ENCODE measurements at places on chromosomes 5 and 9. TPM values are rescaled to one million over a fixed set of nuclear protein-coding genes. Genes with fewer than 3 reads are reported as not detected.

DNA sequence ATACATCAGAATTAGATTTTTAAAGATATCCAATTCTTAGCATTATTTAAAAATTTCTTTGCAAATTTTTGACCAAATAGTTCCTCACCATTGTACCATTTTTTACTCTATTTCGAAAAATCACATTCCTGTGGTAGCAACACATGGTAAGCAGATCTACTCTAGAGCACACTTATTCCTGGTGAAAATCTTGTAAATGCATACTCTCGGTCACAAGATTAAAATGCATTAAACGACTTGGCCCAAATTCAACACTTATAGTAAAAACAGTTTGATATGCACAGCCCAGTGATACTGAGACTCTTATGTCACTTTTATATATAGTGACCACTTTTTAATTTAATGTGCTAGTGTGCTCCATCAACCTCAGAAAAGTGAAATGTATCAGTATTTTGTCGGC is 208.8 kb upstream of the TARS1 start:
- H3K36me3 ChIP-seq: no peaks in the 10 kb centered on the region
- H3K4me1 ChIP-seq: peaks cover 6% of the 10 kb centered on the region
- DNase-seq: no peak
- H3K27me3 ChIP-seq: no peaks in the 10 kb centered on the region
- no peak overlapping the region for H3K27ac ChIP-seq

DNA sequence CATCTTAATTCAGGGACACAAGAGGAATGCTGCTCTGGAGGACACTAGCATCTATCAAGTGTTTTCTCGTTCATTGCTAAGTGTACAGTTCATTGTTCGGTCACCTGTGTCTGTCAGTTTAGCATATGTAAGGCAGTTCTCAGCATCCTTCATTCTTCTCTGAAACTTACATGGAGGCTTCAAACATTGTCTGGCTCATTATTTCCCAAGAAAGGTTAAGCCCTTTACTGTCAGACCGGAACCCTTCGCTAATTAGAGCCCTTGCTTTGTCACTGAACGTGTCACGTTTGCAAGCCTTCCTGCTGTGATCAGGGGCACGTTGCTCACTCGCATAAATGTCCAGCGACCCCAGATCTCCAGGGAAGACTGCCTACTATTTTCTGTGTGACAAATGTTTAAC is 62.3 kb upstream of the RIOK2 start:
- H3K36me3 ChIP-seq: no peaks in the 10 kb centered on the region
- peaks cover 6% of the 10 kb centered on the region for H3K27me3 ChIP-seq
- no peak overlapping the region for H3K27ac ChIP-seq
- H3K4me3 ChIP-seq: no peak overlapping the region

DNA sequence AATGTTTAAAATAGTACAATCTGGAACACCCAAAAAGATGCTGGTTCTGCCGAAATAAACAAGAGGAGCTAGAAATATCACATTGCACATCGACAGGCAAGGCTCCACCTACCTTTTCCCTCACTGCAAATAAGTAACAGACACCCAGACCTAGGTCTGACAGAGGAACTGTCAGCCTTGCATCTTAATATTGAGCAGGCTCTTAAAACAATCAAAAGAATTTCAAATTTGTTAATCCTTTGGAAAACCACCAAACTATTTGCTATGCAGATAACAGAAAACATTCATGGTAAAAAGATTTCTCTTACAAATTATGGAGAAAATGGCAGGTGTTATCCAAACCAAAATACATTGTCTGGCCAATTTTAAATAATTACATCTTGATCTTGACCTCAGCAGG is 71.3 kb downstream of the FRMD3 start:
- H3K27me3 ChIP-seq: peaks cover 5% of the 10 kb centered on the region
- DNase-seq: no peak
- no peaks in the 10 kb centered on the region for H3K36me3 ChIP-seq
- no peak overlapping the region for H3K4me3 ChIP-seq

DNA sequence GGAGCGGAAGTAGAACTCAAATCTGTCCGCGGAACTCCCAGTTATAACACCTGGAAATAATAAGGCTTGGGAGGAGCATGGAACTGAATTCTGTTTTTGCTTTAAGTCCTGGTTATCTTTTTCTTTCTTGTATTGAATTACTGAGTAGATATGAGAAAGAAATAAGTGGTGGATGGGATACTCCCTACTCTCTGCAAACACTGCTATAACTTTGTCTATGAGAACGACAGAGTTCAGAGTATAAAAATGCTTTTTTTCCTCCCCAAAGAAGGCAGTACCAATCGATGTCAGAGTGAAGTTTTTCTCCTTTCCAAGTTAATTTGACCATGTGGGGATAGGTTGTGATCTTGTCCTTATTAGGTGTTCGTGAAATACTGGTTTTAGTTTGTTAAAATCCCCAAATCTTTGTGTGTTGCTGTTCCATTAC is 1.2 kb downstream of the RIC1 start:
- peaks cover 45% of the 10 kb centered on the region for H3K4me1 ChIP-seq
- H3K4me3 ChIP-seq: peak overlapping the region; percentile 90
- no peak for DNase-seq
- H3K27me3 ChIP-seq: no peaks in the 10 kb centered on the region
- H3K36me3 ChIP-seq: peaks cover 12% of the 10 kb centered on the region
- H3K27ac ChIP-seq: peak overlapping the region; percentile 88

GRCh38 chr5:37005252-37005651 is 128.7 kb downstream of the NIPBL start:
- no peaks in the 10 kb centered on the region for H3K4me1 ChIP-seq
- H3K27me3 ChIP-seq: no peaks in the 10 kb centered on the region
- no peak overlapping the region for H3K4me3 ChIP-seq
- peaks cover 5% of the 10 kb centered on the region for H3K36me3 ChIP-seq
- H3K27ac ChIP-seq: no peak overlapping the region

DNA sequence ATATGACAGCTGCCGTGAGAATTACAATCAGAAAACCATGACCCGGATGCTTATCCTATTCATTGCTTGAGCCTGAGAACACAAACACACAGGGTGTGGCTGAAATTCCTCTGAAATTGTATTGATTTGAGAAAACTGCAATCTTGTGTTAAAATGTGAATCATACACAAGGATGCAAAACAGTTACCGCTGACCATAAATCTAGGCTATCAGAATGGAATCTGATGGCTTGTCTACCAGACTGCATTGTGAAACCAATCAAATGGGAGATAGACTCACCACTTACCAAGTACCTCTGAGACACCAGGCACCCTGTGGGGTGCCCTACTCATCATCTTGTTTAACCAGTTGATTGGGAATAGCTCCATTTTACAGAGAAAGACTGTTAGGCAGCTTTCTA is 188.7 kb upstream of the MSX2 start:
- DNase-seq: no peak
- peaks cover 7% of the 10 kb centered on the region for H3K4me1 ChIP-seq
- no peak overlapping the region for H3K4me3 ChIP-seq

DNA sequence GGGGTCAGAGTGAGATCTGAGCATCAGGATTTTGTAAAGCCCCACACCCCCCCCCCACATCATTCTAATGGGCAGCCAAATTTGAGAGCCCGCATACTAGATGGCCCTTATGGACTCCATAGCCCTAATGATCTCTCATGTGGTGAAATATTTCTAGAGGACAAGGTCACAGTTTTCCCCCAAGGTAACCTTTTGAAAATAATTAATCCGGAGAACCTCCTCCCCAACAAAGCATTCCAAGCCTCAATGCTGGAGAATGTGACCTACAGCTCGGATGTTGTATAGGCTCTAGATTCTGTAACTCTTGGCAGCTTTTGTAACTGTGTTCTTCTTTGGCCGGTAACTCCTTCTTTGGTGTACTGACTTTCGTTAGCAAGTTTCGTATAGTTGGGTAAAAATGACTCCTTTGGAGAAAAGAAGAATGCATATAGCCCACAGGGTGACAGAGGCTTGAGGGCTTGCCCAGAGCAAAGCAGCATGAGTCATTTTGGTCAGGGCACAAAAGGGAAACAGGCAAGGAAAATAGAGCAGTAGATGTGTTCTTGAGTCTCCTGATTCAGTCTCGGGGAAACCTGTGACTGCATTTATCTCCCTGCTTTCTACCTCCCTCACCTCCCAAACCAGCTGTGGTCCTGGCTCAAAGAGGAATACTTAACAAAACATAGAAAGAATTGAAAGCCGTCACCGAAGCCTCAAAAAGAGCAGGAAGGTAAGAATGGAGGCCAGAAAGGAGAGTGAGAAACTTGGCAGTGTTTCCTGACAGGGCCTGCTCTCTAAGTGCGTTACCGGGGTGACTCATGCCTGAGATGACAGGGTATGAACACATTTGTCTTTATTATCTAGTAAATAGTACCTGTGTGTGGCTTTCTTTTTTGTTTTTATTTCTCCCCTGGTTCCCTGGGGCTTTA is 6.6 kb upstream of the XPA start:
- no peak for DNase-seq
- peaks cover 37% of the 10 kb centered on the region for H3K27me3 ChIP-seq
- peak overlapping the region; percentile 18 for H3K4me3 ChIP-seq

DNA sequence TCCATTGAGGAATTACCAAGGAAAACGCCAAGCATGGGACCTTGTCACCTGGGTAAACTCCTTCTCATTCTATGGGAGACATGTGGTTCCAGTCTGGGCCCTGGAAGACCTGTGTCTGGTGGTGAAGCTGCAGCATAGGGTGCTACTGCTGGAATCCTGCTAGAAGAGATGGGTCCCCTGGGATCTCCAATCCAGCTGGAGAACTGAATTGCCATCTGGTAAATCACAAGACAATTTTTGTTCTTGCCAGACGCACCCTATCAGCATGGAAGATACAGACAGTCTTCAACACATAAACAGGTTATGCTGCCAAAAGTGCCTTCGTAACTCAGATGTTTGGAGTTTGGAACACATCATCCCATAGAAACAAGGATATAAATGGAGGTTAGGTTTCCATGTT is 424.0 kb upstream of the BRINP1 start:
- no peak overlapping the region for H3K27ac ChIP-seq
- H3K4me1 ChIP-seq: no peaks in the 10 kb centered on the region
- DNase-seq: no peak
- H3K4me3 ChIP-seq: no peak overlapping the region
- H3K27me3 ChIP-seq: no peaks in the 10 kb centered on the region
- no peaks in the 10 kb centered on the region for H3K36me3 ChIP-seq

- peaks cover 6% of the 10 kb centered on the region for H3K36me3 ChIP-seq
- DNase-seq: no peak
- H3K27ac ChIP-seq: no peak overlapping the region
- H3K27me3 ChIP-seq: no peaks in the 10 kb centered on the region
These were observed 29.2 kb downstream of the FREM1 start for GRCh38 chr9:14881006-14881405.

DNA sequence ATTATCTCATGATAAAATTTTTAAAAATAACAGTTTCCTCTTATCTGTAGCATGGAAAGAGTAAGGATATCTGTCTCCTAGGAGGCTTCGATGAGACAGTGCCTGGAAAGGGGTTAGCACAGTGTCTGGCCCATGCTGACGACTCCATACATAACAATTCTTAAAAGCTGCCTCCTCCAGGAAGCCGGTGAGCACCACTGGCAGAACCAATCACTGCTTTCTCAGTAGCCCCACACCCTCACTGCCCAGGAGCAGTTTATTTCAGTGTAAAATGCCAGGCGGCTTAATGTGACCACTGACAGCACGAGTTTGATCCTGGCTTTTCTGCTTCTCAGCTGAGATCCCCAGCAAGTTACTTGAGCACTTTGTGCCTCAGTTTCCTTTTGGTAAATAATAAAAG is 1.2 kb upstream of the NIPAL4 start:
- H3K27ac ChIP-seq: no peak overlapping the region
- DNase-seq: peak; percentile 8
- H3K4me3 ChIP-seq: no peak overlapping the region

- peaks cover 7% of the 10 kb centered on the region for H3K4me1 ChIP-seq
- H3K4me3 ChIP-seq: no peak overlapping the region
- H3K36me3 ChIP-seq: no peaks in the 10 kb centered on the region
- no peak for DNase-seq
- no peaks in the 10 kb centered on the region for H3K27me3 ChIP-seq
These were observed 30.4 kb downstream of the DDX4 start for GRCh38 chr5:55768279-55768678.

DNA sequence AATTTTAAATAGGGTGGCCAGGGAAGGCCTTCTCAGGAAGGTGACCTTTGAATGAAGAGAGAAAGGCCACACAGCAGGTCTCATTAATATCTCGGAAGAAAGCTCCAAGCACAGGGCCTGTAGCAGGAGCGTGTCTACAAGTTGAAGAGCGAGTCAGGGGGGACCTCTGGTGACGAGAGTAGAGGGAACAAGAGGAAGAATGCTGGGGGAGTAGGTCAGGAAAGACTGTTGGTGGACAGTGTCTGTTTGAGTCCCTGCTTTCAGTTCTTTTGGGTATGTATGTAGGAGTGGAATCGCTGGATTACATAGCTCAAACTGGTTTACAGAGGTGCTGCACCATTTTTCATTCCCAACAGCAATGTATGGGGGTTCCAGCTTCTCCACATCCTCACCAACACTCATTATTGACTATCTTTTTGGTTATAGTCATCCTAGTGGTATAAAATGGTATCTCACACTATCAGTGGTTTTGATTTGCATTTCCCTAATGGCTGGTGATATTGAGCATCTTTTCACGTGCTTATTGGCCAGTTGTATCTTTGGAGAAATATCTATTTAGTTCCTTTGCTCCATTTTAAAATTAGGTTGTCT is 55.8 kb downstream of the NUP214 start:
- no peak overlapping the region for H3K27ac ChIP-seq
- H3K4me1 ChIP-seq: no peaks in the 10 kb centered on the region
- DNase-seq: no peak
- H3K27me3 ChIP-seq: no peaks in the 10 kb centered on the region

DNA sequence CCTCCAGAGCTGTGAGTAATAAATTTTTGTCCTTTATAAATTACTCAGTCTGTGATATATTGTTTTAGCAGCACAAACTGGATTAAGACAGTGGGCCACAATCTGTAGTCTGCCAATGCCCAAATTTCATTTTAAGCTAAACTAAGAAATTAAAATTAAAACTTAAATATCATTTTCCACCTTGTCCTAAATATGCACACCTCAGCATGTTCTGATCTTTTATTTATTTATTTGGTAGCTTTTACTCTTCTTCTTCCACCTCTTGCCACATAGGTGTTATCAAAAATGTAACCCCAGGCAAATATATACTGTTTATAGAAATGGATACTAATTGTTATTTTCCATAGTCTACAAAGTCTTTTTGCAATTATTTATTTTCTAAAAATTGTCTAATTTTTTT is 1102.2 kb upstream of the COX7C start:
- no peaks in the 10 kb centered on the region for H3K27me3 ChIP-seq
- no peak overlapping the region for H3K4me3 ChIP-seq
- H3K27ac ChIP-seq: no peak overlapping the region

GRCh38 chr5:171588790-171589189 is 169.3 kb downstream of the FGF18 start:
- H3K4me3 ChIP-seq: no peak overlapping the region
- no peaks in the 10 kb centered on the region for H3K4me1 ChIP-seq
- H3K27me3 ChIP-seq: peaks cover 13% of the 10 kb centered on the region

Gene PITX1
- total RNA-seq: not detected

Gene SLC45A2
- 0.56 TPM for total RNA-seq

Gene SLC6A18
- not detected for total RNA-seq

Gene ATP10B
- total RNA-seq: not detected

Gene PDE8B
- total RNA-seq: not detected

Gene GLE1
- 41.9 TPM for total RNA-seq

Gene TMEM215
- total RNA-seq: not detected

All from natural killer cell treated with Interleukin-12 subunit alpha and Interleukin-12 subunit beta and Interleukin-15 and Interleukin-18, amount 100 ng/mL, for 72 hours (primary cell).